ENCODE measurements at places on chromosomes 2 and 18. TPM values are rescaled to one million over a fixed set of nuclear protein-coding genes. Genes with fewer than 3 reads are reported as not detected.

Gene HK2
- 13.2 TPM for polyA plus RNA-seq

DNA sequence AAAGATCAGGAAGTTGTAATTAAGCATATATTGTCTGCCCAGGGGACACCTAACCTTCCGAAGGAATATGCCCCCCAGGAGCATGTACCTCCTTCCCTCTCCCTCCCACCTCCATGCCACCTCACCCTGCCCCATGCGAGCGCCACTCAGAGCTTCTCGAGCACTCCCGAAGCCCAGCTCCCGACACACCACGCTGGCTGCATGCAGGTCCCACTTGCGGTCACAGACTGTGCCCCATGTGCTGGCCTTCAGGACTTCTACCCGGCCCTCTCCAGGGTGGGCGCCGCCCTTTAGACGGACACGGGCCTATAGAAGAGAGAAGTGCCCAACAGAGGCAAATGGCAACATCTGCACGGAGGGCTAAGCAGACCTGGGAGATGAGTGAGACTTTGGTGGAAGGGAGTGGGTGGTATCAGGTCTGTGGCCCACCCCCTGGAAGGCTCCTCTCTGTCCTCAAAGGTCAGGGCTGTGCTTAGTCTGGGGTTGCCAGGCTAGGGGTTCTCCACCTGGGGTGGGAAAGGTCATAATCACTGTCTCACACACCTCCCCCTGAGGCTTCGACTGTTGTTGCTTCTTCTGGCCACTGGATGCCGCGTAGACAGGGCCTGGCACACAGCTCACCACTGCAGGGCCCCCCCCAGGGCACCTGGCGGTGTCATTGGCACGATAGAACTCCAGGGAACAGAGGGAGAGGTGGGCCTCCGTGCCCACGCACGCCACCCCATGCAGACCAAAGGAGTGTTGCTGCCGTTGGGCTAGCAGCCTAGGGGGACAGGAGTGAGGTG is 6.6 kb downstream of the HTRA2 start:
- DNase-seq = no peak

DNA sequence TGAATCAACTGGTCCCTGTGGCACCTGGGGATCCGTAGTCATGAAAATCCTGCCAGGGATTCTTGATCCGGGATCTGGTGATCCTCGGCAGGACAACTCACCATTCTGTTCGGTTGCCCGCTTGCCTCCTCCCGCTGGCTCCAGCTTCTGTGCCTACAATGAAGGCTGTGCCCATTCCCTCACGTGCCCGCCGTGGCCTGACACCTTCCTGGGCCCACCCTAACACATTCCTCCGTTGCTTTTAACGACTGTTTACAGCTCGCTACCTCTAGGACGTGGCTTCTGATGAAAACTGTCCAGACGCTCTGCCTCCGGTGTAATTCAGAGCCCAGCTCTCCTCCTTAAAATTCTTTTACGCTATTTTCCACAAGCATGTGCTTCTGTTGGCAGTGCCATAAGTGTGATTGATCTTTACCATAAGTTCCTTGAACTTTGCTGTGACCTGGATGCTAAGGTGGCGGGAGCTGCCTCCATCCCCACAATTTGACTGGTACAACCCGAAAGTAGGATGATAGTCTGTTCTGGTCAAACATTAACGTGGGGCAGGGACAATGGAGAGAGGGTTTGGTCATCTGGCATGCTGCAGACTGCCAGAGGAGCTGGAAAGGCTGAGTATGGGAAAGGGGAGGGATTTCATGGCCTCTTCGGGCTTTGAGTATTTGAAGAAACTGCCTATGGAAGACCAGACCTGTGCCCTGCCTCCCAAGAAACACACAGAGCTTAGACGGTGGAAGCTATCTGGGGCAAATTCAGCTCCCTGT is 206.8 kb upstream of the TNP1 start:
- DNase-seq = no peak

- no peak for DNase-seq
These were observed 9.8 kb upstream of the ARID5A start for GRCh38 chr2:96526615-96527285.

Gene MSH2
- 76.0 TPM for polyA plus RNA-seq

DNA sequence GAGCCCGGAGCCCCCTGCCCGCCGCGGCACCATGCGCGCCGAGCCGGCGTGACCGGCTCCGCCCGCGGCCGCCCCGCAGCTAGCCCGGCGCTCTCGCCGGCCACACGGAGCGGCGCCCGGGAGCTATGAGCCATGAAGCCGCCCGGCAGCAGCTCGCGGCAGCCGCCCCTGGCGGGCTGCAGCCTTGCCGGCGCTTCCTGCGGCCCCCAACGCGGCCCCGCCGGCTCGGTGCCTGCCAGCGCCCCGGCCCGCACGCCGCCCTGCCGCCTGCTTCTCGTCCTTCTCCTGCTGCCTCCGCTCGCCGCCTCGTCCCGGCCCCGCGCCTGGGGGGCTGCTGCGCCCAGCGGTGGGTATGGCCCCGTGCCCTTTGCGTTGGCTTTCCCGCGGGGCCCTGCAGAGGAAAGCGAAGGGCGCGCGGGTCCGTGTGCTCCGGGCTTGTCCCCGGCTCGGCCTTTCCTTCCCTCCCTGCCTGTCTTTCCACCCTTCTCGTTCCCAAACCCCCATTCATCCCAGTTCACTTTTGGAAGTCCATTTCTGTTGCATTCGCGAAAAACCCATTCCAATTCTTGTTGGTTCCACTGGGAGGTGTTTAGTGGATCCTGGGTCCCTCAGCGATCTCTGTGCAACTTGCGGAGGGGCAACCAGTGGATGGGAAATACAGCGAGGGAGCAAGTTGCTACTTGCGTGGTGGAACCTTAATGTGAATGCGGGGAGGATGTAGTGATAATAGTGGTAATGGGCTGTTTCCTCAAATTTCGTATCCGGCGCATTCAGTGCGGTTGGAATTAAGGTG is 599 bp downstream of the ADAM23 start:
- DNase-seq = peak; percentile 12

GRCh38 chr2:148430101-148430500 is 214.4 kb upstream of the EPC2 start:
- no peak for DNase-seq

Gene HOXD13
- polyA plus RNA-seq = 0.22 TPM

- no peak for DNase-seq
These were observed 23.0 kb downstream of the FAM237A start for GRCh38 chr2:206665251-206665650.

Gene CWC22
- polyA plus RNA-seq = 34.9 TPM

DNA sequence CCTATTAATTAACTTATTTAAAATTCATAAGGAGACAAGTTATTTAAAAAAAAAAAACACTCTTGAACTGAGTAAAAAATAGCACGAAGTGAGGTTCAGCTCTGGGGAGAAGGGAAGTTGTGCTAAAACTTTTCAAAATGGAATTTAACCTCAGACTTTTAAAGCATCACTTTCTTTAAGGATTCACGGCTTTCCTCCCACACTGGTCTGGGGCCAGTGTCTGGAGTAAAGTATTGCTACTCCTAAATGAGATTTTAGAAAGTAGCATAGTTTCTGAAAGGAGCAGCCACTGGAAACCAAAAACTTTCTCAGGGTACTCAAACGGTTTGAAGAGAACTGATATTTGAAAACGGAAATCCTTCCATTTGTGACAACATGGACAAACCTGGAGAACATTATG is 97.7 kb upstream of the CYP1B1 start:
- no peak for DNase-seq

Measured in renal cortex interstitium (tissue), 15 donors.